ENCODE measurements at places on chromosomes 6 and 20. TPM values are rescaled to one million over a fixed set of nuclear protein-coding genes. Genes with fewer than 3 reads are reported as not detected.

GRCh38 chr6:36759148-36759759 lies 61.6 kb downstream of the RAB44 start:
- peak; percentile 80 for DNase-seq

- DNase-seq: no peak
These were observed 81.5 kb upstream of the F13A1 start for GRCh38 chr6:6402006-6402405.

- no peak for DNase-seq
These were observed 35.3 kb downstream of the EZR start for GRCh38 chr6:158783851-158784250.

DNA sequence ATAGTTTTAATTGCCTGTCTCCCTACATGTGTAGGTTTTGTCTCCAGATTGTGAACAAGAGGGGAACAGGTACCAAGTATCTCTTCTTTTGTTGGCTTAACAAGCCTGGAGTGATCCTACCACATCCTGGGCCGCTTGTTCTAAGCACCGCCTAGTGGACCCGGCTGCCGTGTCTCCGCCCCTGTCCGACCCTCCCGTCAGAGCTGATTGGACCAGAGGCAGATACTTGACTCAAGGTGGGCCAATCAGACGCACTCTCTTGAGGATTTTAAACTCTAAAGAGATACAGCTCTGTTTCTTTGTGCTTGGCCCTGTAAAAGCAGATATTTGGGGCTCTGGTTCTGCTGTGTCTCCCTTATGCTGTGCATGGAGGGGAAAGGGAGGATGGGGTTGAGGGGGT lies 68.2 kb downstream of the PRDM1 start:
- no peak for DNase-seq

DNA sequence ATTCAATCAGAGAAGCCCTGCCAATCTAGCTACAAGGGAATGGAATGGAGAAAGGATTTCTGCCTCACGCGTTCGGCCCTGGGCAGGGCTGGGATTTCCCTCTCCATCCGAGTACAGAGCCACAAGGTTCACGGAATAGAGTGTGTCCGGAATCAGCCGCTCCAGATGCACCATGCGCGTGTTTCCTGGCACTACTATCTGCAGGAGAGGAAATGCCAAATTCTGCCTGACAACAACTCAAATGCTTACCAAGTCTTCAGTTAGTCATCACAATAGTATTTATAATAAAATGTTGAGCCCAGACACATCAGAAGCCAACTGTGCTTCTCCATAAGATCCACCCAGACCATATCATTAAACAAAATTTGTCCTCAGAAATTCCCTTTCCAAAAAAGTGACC lies 75.1 kb downstream of the COL12A1 start:
- DNase-seq: no peak

GRCh38 chr6:139262519-139263300 lies 29.1 kb downstream of the TXLNB start:
- DNase-seq: no peak

DNA sequence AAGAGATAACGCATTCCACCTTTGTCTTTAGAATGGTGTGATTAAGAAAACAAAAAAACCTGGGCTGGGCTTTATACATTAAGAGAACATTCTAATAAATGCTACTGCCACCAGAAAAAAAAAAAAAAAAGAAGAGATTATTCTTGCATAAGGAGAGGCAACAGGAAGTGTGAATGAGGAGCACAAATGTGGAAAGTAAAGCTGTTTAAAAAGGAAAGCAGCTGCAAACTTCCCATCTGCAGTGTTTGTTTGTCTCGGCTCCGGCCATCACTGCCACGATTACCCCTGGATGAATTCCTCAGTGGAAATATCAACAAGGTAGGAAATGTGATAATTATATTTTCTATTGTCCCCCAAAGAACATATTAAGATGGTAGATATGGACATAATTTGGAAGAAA lies 223.9 kb downstream of the PHF3 start:
- DNase-seq: no peak

DNA sequence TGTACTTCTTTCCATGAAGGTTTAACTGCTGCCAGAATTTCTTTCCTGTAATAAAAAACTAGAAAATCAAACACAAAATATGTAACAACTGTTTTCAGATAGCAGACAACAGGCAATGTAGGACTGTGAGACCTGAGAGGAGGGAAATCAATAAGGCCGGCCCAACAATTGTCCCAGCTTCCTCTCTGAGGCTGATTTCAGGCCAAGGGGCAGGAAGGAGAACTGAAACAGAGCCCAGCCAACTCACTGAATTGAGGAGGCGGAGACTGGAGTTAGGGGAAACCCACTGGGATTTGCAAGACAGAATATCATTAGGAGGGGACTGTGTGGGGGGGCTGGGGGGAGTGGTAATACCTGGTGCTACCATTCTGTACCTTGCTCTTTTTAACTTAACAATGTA lies 42.2 kb downstream of the FLRT3 start:
- DNase-seq: no peak

- DNase-seq: no peak
These were observed 116.3 kb downstream of the TAF4 start for GRCh38 chr20:61949363-61949713.

CCN5 gene
- total RNA-seq: 64.3 TPM

THBD gene
- 88.4 TPM for total RNA-seq

ZBTB12 gene
- total RNA-seq: 4.1 TPM

PSMF1 gene
- total RNA-seq: 282 TPM
